ENCODE measurements at places on chromosomes 16 and 17.

GRCh38 chr17:50205111-50205962, 3.9 kb upstream of the COL1A1 start:
- H3K4me1 ChIP-seq, result peaks cover 48% of the 10 kb centered on the region
- H3K4me3 ChIP-seq, result no peak overlapping the region
- H3K36me3 ChIP-seq, result no peaks in the 10 kb centered on the region
- peaks cover 93% of the 10 kb centered on the region for H3K27me3 ChIP-seq

DNA sequence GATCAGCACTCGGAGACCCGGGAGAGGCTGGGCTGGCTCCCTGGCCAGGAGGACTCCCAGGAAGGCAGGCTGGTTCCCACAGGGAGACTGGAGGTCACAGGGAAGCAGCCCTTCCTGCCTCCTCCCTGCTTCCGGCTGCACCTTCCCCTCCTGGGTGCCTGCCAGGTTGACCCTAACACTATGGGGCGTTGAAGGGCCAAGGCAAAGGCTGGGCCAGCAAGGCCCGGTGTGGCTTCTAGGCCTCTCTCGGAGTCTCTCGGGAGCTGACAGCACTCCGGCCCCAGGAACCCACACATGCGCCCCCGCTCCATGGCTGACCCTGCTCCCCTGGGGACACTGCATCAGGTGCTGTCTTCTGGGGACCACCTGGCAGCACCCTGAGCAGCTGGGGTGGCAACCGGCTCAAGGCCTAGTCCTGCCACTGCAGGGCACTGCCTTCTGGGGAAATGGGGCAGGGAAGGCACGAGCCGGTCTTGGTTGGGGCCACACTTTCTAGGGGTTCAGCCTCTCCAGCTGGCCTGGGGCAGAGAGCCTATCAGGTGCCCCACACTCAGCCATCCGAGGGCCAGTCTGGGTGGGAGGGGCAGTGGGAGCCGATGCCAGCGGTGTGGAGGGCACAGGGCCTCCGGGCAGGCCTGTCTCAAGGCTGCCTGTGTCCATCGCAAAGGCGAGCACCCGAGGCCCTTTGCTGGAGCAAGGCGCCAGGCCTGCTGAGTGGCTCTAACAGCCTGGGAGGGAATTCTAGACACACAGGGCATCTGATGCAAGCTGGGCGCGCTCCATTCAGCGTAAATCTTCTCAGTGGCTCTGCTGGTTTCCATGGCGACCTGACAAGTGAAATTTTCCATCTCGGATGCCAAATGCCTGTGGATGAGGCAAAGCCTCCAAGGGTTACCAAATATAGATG, 5.6 kb upstream of the MTSS2 start:
- no peak overlapping the region for H3K4me3 ChIP-seq
- peak; percentile 68 for DNase-seq
- H3K36me3 ChIP-seq, result no peaks in the 10 kb centered on the region
- H3K4me1 ChIP-seq, result peaks cover 100% of the 10 kb centered on the region

DNA sequence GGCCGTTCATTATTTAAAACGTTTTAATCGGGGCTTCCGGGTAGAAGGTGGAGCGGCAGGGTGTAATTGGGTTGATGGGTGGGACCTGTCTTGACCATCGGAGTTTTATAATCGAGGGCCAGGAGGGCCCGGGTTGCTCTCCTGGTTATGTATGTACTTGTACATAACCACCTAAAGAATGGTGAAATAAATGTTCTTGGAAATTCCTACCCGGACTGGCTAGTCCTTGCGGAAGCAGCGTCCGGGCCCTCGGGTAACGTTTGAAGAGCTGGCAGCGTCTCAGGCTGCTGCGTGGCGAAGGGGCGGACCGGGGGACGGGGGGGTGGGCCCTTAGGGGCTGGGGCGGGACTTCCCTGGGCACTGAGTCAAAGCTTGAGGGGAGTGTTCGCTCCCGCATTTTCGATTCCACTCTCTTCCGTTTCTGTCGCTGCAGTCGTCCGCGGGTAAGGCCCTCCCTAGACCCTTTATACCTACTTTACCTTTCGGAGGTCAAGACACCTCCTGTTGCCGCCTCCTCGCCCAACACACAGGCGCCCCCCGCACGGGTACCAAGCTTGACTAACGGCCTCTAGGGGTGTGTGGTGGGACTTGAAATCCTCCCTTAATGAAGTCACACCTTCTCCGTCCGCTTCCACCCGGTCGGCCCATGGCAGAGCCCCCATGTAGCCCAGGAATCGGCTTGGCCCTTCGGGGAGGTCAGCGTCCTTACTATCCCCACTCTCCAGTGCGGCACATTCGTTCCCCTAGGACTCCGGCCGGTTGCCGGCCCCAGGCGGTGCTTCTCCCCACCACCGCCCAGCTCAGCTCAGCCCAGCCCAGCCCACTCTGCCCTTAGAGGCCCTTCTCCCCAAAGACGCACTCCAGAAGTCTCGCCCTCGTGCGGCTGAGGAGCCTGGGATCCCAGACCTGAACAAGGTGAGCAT, at the start of gene TMEM106A:
TMEM106A (plus strand) TSS at position 396 of the 923 bp plus-strand sequence. CDS start 1,167 bp downstream, outside the sequence.
- H3K27ac ChIP-seq, result peak within 1 kb of the TSS; percentile 81
- peaks cover 20% of the 10 kb centered on the region for H3K4me1 ChIP-seq
- peak within 1 kb of the TSS; percentile 73 for H3K4me3 ChIP-seq
- peak; percentile 81 for DNase-seq
- no peaks in the 10 kb centered on the region for H3K27me3 ChIP-seq

GRCh38 chr17:30336369-30337171, 2.7 kb upstream of the TMIGD1 start:
- no peaks in the 10 kb centered on the region for H3K27me3 ChIP-seq
- H3K27ac ChIP-seq, result no peak overlapping the region
- H3K4me3 ChIP-seq, result no peak overlapping the region
- DNase-seq, result no peak
- peaks cover 20% of the 10 kb centered on the region for H3K4me1 ChIP-seq

- H3K4me1 ChIP-seq, result peaks cover 24% of the 10 kb centered on the region
- no peak for DNase-seq
- peak overlapping the region; percentile 40 for H3K27ac ChIP-seq
- H3K36me3 ChIP-seq, result no peaks in the 10 kb centered on the region
- H3K27me3 ChIP-seq, result no peaks in the 10 kb centered on the region
Observed at GRCh38 chr17:83190004-83190385, 110.6 kb downstream of the METRNL start.

DNA sequence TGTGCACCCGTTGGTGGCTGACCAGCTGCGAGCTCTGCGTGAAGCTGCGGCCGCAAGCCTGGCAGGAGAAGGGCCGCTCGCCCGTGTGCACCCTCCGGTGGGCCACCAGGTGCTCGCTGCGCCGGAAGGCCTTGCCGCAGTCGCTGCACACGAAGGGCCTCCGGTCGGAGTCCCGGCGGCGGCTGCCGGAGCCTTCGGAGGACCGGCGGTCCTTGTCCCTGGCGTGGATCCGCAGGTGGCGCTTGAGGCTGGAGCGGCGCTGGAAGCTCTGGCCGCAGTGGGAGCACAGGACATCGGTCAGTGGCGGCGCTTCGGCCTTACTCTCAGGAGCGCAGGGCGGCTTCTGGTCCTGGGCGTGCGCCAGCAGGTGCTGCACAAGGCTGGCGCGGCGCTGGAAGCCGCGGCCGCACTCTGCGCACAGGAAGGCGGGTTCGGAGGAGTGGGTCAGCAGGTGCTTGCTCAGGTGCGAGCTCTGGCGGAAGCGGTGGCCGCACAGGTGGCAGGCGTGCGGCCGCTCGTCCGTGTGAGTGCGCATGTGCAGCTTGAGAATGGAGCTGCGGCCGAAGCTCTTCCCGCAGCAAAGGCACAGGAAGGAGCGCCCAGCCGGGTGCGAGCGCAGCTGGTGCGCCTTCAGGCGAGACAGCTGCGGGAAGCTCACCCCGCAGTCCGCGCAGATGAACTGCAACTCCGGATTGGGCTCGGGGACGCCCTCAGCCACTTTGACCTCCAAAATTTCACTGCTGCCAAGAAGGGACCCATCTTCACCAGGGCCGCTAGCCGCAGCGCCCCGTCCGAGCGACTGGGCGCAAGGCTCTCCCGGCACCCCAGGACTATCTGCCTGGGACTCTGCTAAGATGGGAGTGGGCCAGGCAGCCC, 9.1 kb downstream of the ZSCAN10 start:
- H3K27ac ChIP-seq, result no peak overlapping the region
- peaks cover 27% of the 10 kb centered on the region for H3K27me3 ChIP-seq
- DNase-seq, result no peak
- no peaks in the 10 kb centered on the region for H3K36me3 ChIP-seq

DNA sequence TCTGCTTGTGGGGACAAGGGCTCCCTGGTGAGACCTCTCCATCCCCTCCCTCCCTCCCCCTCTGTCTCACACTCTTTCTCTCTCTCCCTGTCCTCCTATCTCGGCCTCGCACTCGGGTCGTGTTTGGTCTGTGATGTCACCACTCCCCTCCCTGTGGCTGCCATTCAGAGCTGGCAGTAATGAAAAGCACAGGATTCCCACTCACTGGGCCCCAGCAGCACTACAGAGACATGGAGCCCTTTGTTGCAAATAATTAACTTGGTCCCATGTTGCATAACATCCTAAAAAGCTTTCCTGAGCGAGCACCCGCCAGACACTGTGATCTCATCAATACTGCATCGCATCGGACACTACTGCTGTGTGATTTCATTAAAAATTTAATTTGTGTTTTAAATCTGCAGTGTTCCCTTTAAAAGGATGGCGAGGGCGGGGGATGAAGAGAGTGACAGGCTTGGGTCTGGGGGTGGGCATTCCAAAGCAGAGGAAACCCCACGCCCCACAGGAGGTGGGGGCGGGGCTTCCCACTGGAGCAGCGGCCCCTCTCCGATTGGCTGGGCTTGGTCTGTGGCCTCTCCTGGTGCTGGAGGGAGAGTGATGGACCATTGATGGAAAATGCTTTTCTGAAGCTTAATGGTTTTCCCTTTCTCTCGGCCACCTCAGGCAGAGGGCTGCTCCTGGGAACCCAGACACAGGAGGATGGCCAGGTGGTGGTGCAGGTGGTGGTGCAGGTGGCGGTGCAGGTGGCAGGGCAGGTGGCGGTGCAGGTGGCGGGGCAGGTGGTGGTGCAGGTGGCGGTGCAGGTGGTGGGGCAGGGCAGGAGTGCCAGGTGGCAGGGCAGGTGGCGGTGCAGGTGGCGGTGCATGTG, 15.3 kb upstream of the NPTX1 start:
- peaks cover 67% of the 10 kb centered on the region for H3K27me3 ChIP-seq
- H3K36me3 ChIP-seq, result no peaks in the 10 kb centered on the region
- no peak for DNase-seq

GRCh38 chr16:57016301-57016700, 26.9 kb downstream of the NLRC5 start:
- H3K36me3 ChIP-seq, result peaks cover 22% of the 10 kb centered on the region
- DNase-seq, result no peak
- no peaks in the 10 kb centered on the region for H3K27me3 ChIP-seq

DNA sequence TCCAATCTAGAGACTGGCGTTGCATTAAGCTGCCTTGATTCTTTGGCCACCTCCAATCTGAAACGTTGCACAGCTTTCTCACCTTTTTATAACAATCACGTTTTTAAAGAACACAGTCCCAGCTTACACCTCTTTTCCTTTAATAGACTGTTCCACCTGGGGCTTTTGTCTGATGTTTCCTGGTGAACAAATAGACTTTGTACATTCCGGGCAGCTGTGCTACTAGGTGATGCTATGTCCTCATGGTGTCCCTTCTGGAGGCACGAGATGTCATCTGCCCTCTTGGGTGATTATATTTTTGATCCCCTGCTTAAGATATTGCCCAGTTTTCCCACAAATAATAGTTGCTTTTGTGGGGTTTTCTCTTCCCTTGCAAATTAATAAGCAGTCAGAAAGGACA, 225.5 kb downstream of the SOX9 start:
- H3K27me3 ChIP-seq, result peaks cover 92% of the 10 kb centered on the region
- no peak overlapping the region for H3K4me3 ChIP-seq
- H3K36me3 ChIP-seq, result no peaks in the 10 kb centered on the region
- no peaks in the 10 kb centered on the region for H3K4me1 ChIP-seq
- DNase-seq, result no peak
- no peak overlapping the region for H3K27ac ChIP-seq

DNA sequence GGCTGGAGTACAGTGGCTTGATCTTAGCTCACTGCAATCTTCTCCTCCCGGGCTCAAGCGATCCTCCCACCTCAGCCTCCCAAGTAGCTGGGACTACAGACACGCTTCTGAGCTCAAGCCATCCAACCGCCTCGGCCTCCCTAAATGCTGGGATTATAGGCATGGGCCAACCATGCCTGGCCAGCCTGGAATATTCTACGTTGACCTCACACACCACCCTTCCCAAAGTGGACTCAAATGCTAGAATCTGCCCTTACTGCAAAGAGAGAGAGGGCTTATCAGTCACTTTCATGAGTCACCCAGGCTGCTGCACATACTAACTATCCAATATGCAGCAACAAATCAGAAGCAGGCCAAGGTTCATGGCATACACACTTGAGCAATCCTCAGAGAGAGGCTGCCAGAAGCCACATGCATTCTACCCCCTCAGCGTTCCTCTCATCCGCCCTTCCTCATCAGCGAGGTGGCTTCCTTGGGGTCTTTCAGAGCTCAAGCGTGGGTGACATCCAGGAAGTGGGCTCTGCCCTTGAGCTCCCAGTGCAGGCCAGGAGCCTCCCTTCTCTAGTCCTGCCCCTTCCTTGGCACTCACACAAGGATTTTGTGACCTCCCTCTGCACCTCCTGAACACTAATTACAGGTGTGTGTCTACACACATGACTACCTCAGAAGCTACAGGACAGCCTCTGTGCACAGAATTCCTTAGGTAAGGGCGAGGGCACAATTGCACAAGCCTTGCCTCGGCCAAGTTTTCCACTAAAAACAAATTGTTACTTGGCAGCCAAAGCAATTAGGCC, 24.8 kb upstream of the SIAH1 start:
- H3K4me3 ChIP-seq, result no peak overlapping the region
- DNase-seq, result no peak
- H3K36me3 ChIP-seq, result no peaks in the 10 kb centered on the region

DNA sequence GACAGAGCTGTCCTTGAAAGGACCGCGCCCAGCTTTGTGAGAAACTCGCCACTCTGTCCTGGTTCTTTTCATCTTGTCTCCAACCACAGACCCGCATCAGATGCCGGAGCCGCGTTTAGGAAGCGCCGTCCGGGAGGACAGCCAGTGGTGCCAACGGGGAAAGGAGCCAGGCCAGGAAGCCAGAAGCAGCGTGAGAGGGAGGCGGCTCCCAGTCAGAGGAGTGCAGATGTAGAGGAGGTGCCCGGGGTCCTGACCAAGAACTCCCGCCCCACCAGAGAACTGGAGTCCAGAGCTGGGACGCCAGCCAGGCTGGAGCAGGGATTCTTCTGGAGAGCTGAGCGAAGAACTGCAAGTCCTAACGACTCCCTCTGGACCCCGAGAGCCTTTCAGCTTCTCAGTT, 49.3 kb upstream of the TNRC6C start:
- H3K4me3 ChIP-seq, result no peak overlapping the region
- no peaks in the 10 kb centered on the region for H3K36me3 ChIP-seq
- peak; percentile 48 for DNase-seq
- H3K27ac ChIP-seq, result no peak overlapping the region
- H3K4me1 ChIP-seq, result peaks cover 4% of the 10 kb centered on the region

- no peak overlapping the region for H3K27ac ChIP-seq
- no peak for DNase-seq
- no peaks in the 10 kb centered on the region for H3K36me3 ChIP-seq
- H3K4me3 ChIP-seq, result no peak overlapping the region
Observed at GRCh38 chr16:68739964-68740627, 3.0 kb downstream of the CDH1 start.

- no peaks in the 10 kb centered on the region for H3K36me3 ChIP-seq
- H3K27ac ChIP-seq, result no peak overlapping the region
- H3K27me3 ChIP-seq, result no peaks in the 10 kb centered on the region
- H3K4me1 ChIP-seq, result no peaks in the 10 kb centered on the region
- no peak overlapping the region for H3K4me3 ChIP-seq
- no peak for DNase-seq
Observed at GRCh38 chr16:64638766-64639165, 483.1 kb downstream of the CDH11 start.

- H3K4me1 ChIP-seq, result peaks cover 4% of the 10 kb centered on the region
- H3K4me3 ChIP-seq, result no peak overlapping the region
- H3K36me3 ChIP-seq, result peaks cover 74% of the 10 kb centered on the region
- no peak for DNase-seq
Observed at GRCh38 chr16:87332150-87332549, 15.0 kb upstream of the C16orf95 start.
